Naive thymus-derived CD8-positive, alpha-beta T cell (primary cell): ENCODE measurements at places on chromosomes 13 and 19. TPM values are rescaled to one million over a fixed set of nuclear protein-coding genes. Genes with fewer than 3 reads are reported as not detected.

Gene NLRP5
- total RNA-seq: not detected

Gene ZNF709
- total RNA-seq: 6.4 TPM

Gene LMTK3
- total RNA-seq: 21.5 TPM

Gene BRME1
- total RNA-seq: 3.7 TPM

Gene HCN2
- 0.49 TPM for total RNA-seq
